ENCODE measurements at places on chromosomes 2 and 18.

GRCh38 chr2:70181363-70181956 lies 9.4 kb downstream of the C2orf42 start:
- DNase-seq = no peak

GRCh38 chr2:14903709-14904374 lies 271.3 kb downstream of the LRATD1 start:
- DNase-seq = peak; percentile 5

GRCh38 chr2:86069783-86070339 lies 35.8 kb downstream of the POLR1A start:
- DNase-seq = no peak

GRCh38 chr2:145751629-145752028 lies 1231.7 kb upstream of the ZEB2 start:
- DNase-seq = no peak

DNA sequence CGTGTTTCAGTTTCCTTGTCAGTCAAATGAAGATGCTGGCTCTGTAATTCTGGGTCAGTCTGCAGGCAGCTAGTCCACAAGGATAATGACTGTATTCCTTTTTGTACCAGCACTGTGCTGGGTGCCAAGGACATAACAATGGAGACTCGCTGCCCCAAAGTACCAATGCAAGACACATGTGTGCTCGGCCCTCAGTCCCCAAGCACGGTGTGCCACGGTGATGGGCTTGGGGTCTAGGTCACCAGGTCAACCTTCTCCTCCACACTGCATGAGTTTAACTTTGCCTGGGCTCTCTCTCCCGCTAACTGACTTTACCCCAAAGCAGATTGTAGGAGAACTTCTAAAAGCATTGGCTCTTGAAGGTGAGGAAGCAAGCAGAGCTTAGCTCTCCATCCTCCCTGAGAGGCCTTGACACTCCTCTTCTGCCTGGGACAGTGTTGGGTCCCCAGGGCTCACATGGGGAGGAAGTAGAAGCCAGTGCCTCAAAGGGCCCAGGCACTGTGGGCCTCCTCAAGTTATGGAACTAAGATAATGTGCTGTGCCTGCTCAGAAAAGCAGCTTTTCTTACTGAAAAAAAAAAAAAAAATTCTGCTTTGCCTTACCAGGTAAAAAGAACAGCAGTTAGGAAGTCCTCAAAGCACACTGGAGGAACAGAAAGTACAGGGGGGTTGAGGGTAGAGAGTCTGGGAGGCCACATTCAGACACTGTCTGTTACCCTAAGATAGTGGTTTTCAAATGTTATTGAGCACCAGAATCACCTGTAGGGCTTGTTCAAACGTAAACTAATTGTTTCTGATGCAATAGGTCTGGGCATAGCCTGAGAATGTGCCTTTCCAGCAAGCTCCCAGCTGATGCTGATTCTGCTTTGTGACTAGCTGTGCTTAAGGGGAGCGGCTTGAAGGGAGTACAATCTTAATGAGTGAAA lies 276.4 kb upstream of the CXCR4 start:
- DNase-seq = no peak

DNA sequence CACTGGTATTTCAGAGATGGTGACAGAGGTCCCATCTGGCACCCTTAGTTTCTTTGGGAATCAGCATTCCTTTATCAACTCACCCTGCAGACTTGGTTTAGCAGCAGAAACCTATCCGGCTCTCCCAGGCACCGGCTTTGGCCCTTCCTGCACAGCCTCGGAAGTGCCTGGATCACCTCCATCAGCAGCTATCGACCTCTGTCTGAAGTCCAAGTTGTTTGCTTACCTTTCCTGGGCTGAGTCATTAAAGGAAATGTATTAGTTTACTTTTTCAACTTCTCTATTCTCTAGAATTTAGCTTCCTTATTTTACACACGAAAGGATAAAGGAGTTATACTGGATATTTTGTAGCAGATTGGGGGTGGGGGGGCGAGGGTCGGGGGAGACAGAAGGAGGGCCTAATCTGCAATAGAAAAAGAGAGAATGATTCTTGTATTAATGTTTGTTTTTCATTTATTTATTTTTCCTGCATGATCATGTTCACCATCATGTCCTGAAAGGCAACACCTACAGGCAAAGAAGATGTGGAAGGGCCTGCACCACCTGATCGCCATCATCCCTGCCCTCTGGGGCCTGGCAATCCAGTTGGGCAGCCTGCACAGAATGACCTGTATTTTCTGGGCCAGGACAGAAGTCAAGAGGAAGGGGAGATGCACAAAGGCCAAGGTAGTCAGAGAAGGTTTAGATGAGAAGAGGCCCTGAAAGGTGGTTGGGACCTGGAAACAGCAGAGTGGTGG lies 22.1 kb upstream of the MAT2A start:
- DNase-seq = no peak

- DNase-seq = no peak
Measured at GRCh38 chr18:75406491-75407445, 20.7 kb downstream of the SMIM21 start.

- no peak for DNase-seq
Measured at GRCh38 chr2:21443494-21444105, 319.8 kb downstream of the TDRD15 start.

DNA sequence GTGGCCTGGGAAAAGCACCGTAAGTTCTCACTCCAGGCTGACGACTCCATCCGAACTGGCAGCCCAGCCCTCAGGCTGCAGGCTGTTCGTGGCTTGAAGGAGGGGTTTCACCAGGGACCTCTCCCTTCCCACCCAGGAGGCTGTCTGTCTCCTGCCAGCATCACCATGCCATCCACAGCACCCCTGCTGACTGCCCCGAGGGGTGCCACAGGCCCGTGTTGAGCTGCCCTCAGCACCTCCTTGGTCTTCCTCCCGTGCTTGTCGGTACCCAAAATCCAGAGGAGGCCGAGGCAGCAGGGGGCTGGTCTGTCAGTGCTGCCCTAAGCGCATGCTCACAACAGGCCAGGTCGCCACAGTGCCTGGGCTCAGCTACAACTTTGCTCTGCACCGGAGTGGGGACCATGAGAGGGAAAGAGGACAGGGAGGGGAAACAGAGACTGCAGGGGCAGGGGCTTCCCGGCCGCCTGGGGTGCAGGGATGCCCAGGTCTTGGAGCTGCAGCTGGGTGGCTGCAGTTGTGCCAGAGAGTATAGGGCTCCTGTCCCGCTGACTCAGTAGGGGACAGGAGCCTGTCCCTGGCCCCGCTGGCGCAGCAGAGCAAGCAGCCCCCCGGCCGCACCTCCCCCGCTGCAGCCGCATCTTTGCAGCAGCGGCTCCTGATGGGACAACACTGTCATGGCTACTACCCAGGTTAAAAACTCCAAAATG lies 963.7 kb upstream of the CRIM1 start:
- no peak for DNase-seq

DNA sequence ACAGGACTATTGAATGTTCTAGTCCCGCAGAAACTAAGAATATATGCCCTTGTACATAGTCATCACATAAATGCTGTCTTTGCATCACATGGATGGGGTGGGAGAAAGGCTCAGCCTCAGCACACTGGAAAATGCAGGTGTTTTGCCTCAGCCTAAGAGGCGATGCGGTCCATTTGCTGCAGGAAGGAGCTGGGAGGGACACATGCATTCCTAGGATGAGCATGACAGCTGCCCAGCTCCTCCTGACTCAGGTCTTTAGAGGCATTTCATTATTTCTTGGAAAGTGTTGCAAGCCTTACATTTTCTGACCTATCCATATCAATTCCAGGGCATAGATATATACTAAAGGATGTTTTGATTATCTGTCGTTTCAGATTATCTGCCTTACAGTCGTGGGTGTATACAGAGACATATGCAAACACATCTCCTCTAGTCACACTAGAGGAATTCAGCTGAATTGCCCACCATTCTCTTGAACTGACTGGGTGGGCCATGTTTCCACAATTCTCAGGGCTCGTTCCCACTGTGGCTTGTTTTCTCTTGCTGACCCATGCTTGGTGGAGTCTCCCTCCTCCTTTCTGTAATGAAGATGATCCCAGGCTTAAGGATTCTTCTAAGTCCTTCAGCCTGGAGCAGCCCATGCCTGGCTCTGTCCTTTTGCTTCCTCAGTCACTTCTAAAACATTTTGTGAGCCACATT lies 156.9 kb downstream of the SETBP1 start:
- no peak for DNase-seq

- no peak for DNase-seq
Measured at GRCh38 chr2:3463944-3464343, 55.4 kb downstream of the ADI1 start.

DNA sequence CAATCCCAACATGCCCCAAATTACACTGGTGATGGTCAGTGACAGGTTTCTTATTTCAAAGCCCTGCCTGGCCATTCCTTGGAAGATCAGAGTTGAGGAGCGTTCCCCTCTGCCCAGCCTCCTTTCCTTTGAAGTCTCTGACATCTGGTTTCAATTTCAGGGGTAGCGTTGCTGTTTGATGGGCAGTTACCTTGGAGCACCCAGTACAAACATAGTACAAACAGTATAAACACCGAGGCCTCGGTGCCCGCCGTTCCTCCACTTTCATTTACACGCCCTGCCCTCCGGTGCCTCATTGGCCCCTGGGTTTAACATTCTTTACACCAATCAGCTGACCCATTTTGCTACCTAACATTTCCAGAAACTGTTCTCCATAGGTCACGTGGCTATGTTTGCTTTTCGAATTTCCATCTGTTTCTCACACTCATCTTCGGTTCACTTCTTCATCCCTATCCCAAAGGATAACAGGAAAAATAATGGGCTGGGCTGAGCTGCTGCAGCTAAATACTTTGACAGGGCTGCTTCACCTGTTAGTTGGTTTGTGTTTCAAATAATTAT lies 65.6 kb downstream of the NRP2 start:
- no peak for DNase-seq

DNA sequence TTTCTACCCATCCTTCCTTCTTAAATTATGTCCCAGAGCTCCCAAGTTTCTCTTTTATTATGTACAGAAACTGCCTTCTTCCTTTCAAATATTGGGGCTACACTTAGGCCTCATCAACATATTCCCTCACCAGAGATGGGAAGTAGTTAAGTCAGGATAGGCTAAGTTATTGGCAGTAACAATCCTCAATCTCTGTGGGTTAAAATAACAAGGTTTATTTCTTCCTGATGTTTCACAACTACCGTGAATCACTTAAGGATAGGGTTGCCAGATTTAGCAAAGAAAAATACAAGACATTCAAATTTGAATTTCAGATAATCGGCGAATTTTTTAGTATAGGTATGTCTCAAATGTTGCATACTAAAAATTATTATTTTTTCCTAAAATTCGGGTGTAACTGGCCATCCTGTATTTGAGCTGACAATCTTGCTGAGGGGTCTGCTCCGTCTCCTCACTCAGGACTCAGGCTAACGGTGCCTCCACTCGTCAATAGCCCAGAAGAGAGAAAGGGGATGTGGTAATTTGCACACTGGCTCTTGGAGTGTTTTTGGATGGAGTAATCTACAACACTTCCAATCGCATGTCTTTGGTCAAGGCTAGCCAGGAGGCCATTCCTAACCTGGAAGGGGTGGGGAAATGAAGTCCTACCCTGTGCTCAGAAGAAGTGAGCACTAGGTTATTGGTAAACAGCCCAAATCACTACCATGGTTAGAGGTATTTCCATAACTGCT lies 91.7 kb downstream of the ACTR3 start:
- no peak for DNase-seq

- no peak for DNase-seq
Measured at GRCh38 chr2:170578606-170579005, 136.5 kb upstream of the SP5 start.

GRCh38 chr2:175931805-175932204 lies 70.3 kb downstream of the LNPK start:
- no peak for DNase-seq

DNA sequence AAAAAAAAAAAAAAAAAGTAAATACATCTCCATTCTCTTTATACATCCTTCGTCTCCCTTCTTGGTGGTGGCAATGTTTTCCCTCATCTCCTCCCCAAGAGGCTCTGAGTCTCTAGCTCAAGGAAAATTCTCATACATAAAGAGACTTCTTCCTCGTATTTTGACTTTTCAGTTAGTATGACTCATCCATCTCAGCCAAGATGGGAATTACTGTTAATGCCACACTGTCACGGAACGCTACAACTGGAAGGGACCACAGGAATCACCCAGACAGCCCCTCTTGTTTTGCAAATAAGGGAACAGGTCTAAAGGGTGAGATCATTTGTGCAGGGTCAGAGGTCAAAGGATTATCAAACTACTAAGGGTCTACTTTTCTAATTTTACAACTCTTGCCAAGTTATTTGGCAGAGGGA lies 19.5 kb downstream of the NFE2L2 start:
- no peak for DNase-seq

DNA sequence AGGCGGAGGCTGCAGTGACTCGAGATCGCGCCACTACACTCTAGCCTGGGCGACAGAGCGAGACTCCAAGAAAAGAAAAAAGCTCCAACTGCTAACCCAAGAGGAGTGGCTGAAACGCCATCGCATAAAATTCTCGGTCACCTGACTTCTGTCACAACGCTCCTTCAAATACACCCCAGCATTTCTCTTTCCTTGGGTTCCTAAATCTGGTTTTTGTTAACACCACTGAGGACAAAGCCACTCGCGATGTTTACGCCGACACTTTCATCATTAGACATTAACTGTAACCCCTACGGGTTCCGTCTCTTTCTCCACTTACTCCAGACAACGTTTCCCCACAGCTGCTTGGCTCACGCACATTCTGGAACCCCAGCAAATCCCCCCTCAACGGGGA lies 679 bp downstream of the CLK1 start:
- no peak for DNase-seq

- no peak for DNase-seq
Measured at GRCh38 chr2:127628767-127629614, 17.0 kb upstream of the GPR17 start.

- no peak for DNase-seq
Measured at GRCh38 chr2:101961338-101962191, 30.2 kb upstream of the IL1R2 start.

- DNase-seq = no peak
Measured at GRCh38 chr2:86789687-86790133, 1.0 kb downstream of the CD8A start.

- DNase-seq = no peak
Measured at GRCh38 chr2:147161746-147162145, 683.1 kb upstream of the ACVR2A start.

GRCh38 chr2:118046634-118047210 lies 32.9 kb upstream of the CCDC93 start:
- DNase-seq = no peak

- DNase-seq = no peak
Measured at GRCh38 chr18:75874401-75875089, 447.0 kb upstream of the SMIM21 start.

GRCh38 chr18:8513249-8513648 lies 96.0 kb upstream of the RAB12 start:
- no peak for DNase-seq

GRCh38 chr2:152352616-152353015 lies 17.6 kb downstream of the FMNL2 start:
- no peak for DNase-seq

All from activated T-cell treated with anti-CD3 and anti-CD28 coated beads for 4 hours (primary cell).